ENCODE measurements at places on chromosomes 11 and 22.

DNA sequence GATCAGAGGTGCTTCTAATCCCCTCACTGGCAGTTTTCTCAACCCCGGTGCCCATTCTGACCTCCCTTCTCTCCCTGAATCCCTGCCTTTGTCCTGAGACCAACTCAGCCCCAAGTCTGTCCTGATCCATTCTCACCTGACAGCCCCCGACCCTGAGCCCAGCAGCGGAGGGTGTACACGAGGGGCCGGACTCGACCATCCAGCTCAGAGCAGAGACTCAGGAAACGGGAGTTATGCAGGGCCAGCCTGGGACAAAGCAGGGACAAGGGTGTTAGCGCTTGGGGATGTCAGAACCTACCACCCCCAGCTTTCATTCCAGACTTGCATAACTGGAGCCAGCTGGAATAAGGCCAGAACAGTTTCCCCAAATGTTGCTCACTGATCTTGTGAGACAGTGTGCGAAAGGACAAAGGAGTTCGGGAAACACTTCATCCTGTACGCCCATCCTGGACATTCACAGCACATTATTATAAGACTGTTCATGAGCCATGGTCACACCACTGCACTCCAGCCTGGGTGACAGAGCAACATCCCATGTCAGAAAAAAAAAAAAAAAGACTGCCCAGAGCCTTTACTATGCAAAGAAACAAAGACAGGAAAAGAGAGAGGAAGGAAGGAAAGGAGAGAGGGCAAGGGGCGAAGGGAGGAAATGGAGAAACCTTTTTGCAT is 3.5 kb upstream of the EEF1G start:
- DNase-seq, result no peak

DNA sequence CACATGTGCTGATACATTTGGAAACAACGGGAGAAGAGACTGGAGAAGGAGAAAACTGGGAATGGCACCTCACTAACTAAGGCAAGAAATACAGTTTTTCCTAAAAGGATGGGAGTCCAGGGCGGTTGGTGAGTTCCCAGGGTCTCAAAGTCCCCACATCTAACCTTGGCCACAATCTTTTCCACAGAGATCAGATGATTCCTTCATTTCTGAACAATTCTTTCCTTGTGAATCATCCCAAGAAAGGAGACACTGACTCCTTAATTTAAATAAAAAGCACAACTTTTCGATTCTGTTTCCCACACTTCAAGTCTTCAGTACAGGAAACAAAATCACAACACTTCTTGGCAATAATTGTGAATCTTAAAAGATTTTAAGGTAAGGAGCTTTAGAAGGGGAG is 384.7 kb downstream of the DCDC1 start:
- DNase-seq, result no peak

- no peak for DNase-seq
These were observed 48.8 kb upstream of the TOP3B start for GRCh38 chr22:22031183-22031945.

DNA sequence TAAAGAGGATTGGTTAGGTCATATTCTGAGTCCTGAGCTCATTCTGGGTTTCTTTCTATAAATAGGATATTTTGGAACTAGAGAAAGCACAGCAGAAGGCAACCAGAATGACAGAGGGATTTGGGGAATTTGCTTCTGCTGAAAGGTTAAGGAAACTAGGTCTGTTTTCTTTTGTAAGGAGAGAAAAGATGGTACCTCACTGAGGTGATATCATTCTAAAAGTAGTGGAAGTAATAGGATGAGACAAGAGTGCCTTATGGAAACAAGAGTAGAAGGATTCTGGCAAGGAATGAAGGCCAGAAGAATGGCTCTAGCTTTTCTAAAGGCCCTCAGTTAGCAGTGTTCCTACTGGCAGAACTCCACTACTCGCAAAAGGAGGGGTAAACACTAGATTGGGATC is 26.7 kb upstream of the BDNF start:
- DNase-seq, result no peak

- DNase-seq, result peak; percentile 42
These were observed 20.2 kb downstream of the RTN4RL2 start for GRCh38 chr11:57480409-57481137.

- DNase-seq, result no peak
These were observed 616.5 kb downstream of the BRD1 start for GRCh38 chr22:49211176-49211575.

DNA sequence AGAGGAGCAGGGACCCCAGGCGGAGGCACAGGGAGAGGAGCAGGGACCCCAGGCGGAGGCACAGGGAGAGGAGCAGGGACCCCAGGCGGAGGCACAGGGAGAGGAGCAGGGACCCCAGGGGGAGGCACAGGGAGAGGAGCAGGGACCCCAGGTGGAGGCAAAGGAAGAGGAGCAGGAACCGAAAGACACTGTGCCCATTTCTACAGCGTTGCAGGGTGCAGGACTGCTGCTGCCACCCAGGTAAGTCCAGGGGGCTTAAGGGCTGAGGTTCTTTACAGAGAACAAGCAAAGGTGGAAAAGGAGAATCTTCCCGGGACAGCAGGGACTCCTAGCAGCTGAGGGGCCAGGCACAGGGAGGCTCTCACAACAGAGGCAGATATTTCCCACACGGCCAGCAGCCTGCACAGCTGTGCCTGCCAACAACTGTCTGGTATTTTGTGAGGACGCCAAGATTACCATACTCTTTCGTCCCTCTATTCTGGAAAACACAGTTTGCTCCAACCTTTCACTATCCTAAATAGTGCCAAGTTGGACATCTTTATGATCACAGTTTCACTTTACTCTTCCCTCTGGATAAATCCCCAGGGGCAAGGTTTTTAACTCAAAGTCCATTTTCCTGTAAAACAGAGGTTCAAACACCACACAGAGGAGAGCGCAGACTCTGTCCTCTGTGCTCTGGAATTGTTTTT is 39.4 kb downstream of the SHANK2 start:
- DNase-seq, result no peak

DNA sequence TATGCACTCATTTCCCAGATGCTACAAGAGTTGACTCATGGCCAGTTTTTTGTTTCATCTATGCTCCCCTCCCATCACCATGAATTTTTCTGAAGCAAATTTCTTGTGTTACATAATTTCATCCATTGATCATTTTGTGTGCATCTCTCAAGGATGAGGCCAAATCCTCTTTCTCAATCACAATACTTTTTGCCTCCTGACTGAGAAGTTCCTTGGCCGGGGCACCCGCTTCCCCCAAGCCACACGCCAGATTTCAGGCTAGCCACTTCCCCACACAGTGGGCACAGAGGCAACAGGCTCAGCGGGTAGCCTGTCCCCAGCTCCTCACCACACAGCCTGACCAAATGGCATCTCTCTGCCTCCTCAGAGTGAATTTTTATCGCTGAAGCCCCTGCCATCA is 9.8 kb upstream of the DSCAML1 start:
- DNase-seq, result no peak

- DNase-seq, result no peak
These were observed 125.7 kb downstream of the TENM4 start for GRCh38 chr11:79314906-79315689.

- no peak for DNase-seq
These were observed 63.1 kb upstream of the TCF20 start for GRCh38 chr22:42333544-42333943.

DNA sequence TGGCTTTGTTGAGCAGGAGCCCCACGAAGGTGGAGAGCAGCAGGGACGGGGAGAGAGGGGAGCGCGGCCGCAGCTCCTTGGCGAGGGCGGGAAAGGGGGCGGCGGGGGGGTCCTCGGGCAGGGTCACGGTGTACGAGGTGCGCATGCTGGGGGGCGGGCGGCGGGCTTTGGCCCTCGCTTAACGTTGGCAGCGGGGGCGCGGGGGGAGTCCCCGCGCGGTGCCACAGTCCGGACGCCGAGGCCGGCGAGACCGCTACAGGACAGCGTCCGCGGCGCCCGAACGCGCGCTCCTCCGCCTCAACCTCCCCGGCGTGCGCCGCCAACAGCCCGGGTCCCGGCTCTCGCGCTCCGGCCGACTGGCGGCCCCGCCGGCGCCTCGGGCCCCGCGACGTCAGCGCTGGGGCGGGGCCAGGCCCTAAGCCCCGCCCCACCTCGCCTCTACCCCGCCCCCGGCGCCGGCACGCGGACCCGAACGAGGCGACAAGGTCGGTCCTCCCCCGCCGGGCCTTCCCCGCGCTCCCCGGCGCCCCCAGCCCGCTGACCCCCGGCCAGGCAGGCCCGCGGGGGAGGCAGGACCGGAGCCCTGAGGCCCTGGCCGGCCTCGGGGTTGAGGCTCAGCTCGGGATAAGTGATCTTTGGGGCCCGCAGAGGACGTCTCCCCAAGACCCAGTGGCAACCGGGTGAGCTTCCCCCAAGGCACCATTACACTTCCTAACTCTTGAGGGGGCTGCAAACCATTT is 17.5 kb downstream of the USP2 start:
- DNase-seq, result no peak

- no peak for DNase-seq
These were observed 117.6 kb upstream of the THY1 start for GRCh38 chr11:119540370-119541125.

DNA sequence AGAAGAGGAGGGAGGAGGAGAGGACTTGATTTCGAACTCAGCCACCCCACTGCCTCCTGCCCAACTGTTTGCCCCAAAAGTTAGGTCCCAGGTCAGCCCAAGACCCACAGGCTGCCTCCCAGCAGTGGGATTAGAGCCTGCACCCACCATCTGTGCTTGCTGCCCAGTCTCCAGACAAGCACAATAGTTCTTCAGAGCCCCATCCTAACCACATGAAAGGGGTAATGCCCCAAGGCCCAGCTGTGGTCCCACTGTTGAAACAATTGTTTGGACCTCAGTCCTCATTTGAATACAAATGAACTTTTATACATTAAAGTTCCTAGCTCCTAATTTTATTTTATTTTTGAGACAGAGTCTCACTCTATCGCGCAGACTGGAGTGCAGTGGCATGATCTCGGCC is 5.4 kb upstream of the VPS51 start:
- no peak for DNase-seq

DNA sequence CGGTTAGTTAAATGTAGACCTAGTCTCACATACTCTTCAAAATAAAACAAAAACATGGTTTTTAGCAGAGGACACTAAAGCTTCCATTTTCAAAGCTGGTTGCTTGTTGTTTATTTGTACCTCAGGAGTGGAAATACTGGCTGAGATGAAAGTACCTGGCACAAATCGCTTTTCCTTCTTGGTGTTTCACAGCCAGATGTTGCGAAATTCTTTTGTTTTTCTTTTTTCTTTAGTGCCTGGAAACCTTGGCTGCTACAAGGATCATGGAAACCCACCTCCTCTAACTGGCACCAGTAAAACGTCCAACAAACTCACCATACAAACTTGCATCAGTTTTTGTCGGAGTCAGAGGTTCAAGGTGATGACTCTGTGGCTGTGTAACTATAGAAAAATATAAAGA is 48.3 kb downstream of the KREMEN1 start:
- DNase-seq, result no peak

- no peak for DNase-seq
These were observed 52.1 kb upstream of the MYEOV start for GRCh38 chr11:69241844-69242243.

- DNase-seq, result no peak
These were observed 479.1 kb downstream of the OPCML start for GRCh38 chr11:133053124-133053776.

- DNase-seq, result peak; percentile 33
These were observed 781 bp downstream of the SIDT2 start for GRCh38 chr11:117179048-117179999.

- no peak for DNase-seq
These were observed 116.7 kb upstream of the NCAM1 start for GRCh38 chr11:112844517-112844916.

DNA sequence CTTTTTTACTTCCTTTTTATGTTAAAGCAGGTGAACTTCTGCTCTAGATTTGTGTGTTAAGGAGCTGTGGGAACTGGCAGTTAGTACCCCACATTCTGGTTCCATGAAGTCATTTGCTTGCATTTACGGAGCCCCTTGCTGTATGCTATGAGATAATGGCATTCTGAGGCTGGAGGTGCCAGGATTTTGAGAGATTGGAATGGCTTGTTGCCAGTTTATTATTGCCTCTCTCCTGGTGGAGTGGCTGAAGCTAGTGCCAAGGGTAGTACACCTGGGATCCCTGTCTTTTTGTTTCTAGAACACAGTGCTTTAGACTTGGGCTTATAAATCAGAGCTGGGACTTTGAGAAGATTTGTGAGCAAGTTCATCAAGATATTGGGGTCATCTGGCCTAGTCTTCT is 73.8 kb downstream of the STIM1 start:
- DNase-seq, result no peak

GRCh38 chr22:44037519-44038375 is 13.6 kb downstream of the PARVB start:
- no peak for DNase-seq

DNA sequence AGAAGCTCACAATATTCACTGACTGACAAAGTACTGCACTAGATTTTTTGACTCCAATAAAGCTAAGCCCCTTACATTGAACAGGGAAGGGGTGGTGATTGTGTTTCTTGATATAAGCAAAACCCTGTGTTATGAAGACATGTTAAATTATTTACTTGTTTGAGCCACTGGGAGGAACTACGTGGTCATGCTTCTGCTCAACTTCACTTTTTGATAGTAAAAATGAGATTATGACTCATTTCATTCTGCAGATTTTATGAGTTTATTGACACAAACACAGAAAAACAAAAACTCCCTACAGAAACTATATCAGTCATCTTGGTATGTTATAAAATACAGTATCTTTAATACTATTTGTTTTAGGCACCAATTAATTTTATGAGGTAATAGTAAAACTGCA is 124.7 kb downstream of the CADM1 start:
- no peak for DNase-seq

GRCh38 chr22:47072642-47072967 is 310.2 kb downstream of the TBC1D22A start:
- no peak for DNase-seq

DNA sequence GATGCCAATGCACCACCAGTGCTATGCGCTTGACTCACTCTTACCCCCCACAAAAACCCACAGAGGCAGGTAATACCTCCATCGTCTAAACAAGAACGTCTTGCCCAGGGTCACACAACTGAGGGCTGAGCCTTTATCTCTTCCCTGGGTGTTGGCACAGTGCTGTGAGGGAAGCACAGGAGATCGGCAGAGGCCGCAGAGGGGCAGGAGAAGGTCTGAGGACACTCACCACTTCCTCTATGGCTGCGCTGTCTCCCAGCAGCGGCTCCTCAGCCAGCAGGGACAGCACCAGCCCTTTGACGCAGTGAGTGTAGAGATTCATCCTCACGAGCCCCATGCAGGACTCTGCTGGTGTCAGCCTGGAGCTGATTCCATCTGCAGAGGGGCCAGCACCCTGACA is 19.9 kb downstream of the HPS4 start:
- DNase-seq, result no peak

- DNase-seq, result no peak
These were observed 38.9 kb upstream of the SCUBE2 start for GRCh38 chr11:9130297-9130696.

- no peak for DNase-seq
These were observed 71.1 kb downstream of the LARGE2 start for GRCh38 chr11:45993531-45994001.

- DNase-seq, result no peak
These were observed 77.3 kb upstream of the ATXN10 start for GRCh38 chr22:45594123-45594941.

GRCh38 chr11:12410006-12410728 is 32.8 kb downstream of the PARVA start:
- no peak for DNase-seq
